Cardiac ventricle fibroblast (primary cell): ENCODE measurements at places on chromosomes 16 and 17. TPM values are rescaled to one million over a fixed set of nuclear protein-coding genes. Genes with fewer than 3 reads are reported as not detected.

VAT1L gene
- 0.06 and 0.10 TPM in 2 replicates for total RNA-seq

FNDC8 gene
- total RNA-seq: not detected in 2 replicates

AMZ2 gene
- total RNA-seq: 43.9 and 61.2 TPM in 2 replicates

SSTR5 gene
- total RNA-seq: not detected in 2 replicates

MARCHF10 gene
- not detected in 2 replicates for total RNA-seq

SYT17 gene
- 0.12 and 0.59 TPM in 2 replicates for total RNA-seq

CAPNS2 gene
- 0.56 TPM in 1 of 2 replicates, not detected in the other for total RNA-seq

ALOX12B gene
- not detected in 2 replicates for total RNA-seq

RPH3AL gene
- total RNA-seq: 2.1 and 4.9 TPM in 2 replicates

PRAC2 gene
- not detected in 2 replicates for total RNA-seq

KRT15 gene
- 0.59 TPM in 1 of 2 replicates, not detected in the other for total RNA-seq
